Stimulated activated CD8-positive, alpha-beta memory T cell treated with anti-CD3 and anti-CD28 coated beads, Interleukin-2, amount 100 ng/mL, for 1 hour (primary cell): ENCODE measurements at places on chromosomes 7 and 10.

DNA sequence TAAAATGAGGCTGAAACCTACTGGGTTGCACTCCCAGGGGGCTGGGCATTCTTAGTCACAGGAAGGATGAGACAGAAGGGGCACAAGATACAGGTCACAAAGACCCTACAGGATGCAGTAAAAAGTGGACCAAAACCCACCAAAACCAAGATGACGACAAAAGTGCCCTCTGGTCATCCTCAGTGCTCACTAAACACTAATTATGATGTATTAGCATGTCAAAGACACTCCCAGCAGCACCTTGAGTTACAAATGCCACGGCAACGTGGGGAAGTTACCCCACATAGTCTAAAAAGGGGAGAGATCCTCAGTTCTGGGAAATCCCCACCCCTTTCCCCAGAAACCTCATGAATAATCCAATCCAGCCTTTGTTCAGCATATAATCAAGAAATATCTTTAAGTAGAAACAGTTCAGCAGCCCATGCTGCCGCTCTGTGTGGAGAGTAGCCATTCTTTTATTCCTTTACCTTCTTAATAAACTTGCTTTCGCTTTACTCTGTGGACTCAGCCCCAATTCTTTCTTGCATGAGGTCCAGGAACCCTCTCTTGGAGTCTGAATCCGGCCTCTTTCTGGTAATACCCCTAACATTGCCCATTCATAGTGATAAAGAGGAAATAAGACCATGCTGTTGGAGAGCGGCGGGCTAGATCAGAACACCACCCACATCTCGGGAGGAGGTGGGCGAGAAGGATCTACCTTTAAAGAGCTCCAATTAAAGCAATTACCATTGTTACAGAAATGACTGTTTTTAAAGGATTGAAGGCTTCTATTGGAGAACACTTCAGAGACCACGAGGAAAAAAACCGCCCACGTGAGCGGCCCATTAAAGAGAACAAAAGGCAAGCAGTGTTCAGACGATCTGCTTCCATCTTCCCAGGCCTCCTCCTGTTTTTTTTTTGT, 170.9 kb downstream of the USP6NL start:
- DNase-seq, result no peak

GRCh38 chr10:130455111-130455695, 319.0 kb downstream of the GLRX3 start:
- DNase-seq, result no peak

DNA sequence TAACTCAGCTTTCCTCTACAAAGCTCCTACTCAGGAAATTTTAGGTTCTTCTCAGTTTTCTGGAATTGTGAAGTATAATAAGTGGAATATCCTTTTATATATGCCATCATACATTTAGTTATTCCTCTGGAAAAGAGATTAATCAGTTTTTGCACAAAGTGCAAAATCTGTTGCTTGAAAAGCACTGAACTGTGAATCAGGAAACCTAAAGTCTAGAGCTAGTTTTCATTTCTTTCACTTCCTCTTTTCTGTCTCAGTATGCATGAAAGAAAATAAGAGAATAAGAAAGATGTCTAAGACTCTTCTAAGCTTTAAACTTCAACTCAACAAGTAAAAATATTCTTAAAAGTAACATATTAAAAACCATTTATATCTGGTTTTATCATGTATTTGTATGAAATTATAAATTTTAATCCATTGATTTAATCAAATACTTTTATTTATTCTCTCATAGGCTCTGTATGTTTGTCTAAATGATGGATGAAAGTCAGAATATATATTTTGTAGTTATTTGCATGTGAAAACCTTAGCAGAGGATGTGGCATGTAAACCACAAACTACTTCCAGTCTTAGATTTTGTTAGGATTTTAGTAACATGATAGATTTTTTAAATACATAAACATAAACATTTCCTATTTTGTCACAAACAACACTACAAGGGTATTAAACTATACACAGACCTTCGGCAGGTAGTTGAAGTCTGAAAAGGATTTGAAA, 1073.0 kb downstream of the XPNPEP1 start:
- DNase-seq, result no peak

DNA sequence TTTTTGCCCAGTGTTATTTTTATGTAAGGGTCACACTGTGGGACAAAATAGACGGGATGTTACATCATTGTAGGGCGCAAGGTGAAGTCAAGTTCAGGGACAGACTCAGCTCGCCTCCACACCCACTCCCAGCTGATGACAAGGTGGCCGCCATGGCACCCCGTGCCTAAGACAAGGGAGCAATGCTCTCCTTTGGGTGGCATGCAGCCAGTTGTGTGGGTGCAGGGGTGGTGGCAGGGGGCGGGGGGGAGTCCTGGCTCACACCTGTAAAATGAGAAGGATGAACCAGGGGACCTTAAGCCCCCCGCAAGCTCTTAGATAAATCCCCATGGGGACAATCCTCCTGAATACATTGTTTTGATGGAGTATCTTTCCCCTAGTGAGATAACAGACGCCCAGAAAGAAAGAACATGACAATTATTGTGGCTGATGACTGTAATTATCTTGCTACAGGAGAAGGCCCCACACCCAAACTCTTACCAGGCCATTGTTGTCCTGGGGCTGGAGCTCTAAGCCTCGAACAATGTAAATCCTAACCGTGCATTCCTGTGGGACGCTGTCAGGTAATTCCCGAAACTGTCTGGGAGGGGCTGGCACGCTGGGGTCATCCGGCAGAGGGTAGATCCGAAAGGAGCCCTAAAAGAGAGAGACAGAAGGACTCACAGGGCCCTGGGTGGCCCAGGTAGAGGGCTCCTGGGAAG, 148.7 kb downstream of the MYOF start:
- no peak for DNase-seq

DNA sequence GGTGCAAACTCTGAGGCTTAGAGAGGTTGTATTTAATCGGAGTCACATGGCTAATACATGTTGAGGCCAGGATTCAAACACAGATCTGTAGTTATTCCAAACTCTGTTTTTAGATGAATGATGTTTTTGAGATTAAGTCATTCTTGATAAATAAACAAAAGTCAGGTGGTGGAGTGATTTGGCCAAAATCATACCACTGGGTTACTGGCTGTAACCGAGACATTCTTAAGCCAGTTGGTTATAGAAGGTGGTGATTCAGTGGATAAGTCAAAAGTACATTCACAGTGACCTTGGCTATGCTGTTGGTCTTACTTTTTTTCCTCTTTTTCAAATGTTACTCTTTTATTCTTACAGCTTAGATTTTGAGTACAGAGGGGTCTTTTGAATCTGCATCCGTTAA, 361.4 kb downstream of the KIF20B start:
- DNase-seq, result no peak

GRCh38 chr10:69768386-69768785, 33.3 kb upstream of the COL13A1 start:
- no peak for DNase-seq

DNA sequence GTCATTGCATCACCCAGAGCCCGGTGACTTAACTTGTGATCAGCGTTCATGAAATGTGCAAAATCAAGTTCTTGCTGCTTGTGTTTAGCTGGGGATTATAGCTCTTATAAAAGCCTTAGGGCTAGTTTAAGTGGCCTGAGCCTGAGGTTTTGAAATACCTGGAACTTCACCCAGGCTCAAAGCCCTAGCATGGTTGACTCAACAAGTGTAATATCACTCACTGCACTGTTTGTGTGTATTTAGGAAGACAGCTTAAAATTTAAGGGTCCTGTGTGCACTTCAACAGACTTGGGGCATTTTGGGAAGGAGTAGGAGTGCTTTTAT, 489.5 kb downstream of the GATA3 start:
- DNase-seq, result no peak

DNA sequence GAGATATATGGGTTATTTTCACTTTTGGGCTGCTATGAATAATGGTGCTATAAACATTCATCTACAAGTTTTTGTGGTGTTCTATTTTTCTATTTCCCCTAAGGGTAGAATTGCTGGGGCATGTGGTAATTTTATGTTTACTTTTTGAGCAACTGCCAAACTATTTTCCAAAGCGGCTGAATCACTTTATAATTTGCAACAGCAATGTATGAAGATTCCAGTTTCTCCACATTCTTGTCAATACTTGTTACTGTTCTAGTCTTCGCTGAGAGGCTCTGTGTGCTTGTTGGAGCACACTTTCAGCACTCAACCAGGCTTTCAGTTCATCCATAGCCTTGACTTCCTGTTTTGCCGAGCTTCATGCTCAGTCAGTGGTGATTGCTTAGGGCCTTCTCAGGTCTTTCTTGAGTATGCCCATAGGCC, 39.0 kb downstream of the ADK start:
- DNase-seq, result no peak

- DNase-seq, result no peak
Observed at GRCh38 chr7:20980232-20980631, 193.5 kb upstream of the SP8 start.

- no peak for DNase-seq
Observed at GRCh38 chr7:41328131-41328530, 374.8 kb downstream of the INHBA start.

DNA sequence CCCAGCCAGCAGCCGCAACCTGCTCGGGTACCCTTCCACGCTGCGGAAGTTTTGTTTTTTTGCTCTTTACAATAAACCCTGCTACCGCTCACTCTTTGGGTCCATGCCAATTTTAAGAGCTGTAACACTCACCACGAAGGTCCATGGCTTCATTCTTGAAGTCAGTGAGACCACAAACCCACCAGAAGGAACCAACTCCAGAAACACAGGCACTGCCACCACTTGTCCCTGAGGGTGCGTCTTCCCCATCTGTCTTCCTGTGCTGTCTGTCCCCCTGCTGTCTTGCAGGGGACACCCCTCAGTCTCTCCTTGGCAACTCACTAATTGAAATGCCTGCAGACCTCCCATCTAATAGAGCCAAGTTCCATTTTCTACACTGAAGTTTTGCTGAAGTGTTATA, 48.5 kb upstream of the RSU1 start:
- DNase-seq, result no peak

GRCh38 chr7:138282997-138283396, 177.1 kb upstream of the TRIM24 start:
- DNase-seq, result no peak

- no peak for DNase-seq
Observed at GRCh38 chr10:62081341-62082270, 180.1 kb downstream of the ARID5B start.

- DNase-seq, result no peak
Observed at GRCh38 chr10:6520138-6520537, 59.9 kb downstream of the PRKCQ start.

- DNase-seq, result no peak
Observed at GRCh38 chr7:19116121-19117090, 1.0 kb downstream of the TWIST1 start.

GRCh38 chr7:40645197-40645596, 510.4 kb downstream of the SUGCT start:
- DNase-seq, result no peak

GRCh38 chr10:14751014-14751896, 23.4 kb downstream of the FAM107B start:
- DNase-seq, result no peak

DNA sequence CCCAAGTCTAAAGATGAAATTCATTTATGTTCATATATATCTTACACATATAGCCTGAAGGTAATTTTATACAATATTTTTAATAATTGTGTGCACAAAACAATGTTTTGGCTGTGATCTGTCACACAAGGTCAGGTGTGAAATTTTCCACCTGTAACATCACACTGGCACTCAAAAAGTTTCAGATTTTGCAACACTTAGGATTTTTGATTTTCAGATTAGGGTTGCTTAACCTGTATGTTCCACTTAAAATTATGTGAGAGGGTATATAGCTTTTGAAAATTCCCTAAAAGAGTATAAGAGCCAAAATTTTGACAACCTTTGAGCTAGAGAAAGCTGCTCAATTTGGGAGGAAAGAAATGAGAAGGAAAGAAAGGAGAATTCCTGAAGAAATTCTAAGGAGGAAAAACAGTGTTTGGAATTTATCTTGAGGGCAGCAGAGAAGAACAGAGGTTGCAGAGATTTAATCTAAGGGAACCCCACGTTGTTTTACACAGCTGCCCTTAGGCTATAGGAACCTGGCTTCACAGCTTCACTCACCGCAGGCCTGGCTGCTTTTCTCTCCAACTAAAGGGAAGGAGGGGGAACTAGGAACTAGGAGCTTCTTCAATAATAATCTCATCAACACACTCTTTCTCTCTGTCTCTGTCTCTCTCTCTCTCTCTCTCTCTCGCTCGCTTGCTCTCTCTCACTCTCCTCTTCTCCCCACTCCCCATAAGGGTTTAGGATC, 8.5 kb downstream of the VOPP1 start:
- no peak for DNase-seq

GRCh38 chr10:29737074-29737593, 102.4 kb upstream of the SVIL start:
- DNase-seq, result no peak

DNA sequence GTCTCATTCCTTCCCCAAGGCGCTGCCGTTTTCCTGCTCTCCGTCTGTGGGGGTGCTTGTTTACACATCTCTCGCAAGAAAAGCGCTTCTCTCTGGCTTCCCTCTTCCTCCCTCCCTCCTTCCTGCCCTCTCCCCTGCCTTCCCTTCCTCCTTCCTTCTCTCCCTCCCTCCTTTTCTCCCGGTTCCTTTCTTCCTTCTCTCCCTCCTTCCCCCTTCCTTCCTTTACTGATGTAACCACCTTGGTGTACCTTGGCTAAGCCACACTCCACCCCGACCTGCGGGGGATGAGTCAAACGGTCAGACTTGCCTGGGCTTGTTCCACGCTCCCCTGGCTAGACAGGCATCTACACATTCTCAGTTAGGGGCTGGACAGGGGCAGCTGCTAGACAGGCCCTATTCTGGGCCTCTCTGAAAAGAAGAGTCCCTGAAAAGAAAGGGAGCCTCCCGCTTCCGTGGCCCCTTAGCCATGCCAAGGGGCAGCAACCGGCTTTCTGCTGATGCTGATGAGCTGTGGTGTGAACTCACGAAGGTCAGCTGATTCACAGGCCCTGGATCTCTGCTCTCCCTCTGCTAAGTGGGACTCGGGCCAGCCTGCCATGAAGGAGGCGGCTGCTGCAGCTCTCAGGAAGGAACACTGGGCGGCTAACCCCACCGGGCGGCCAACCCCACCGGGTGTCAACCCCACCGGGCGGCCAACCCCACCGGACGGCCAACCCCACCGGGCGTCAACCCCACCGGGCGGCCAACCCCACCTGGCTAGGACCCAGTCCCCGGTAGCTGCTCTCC, 216.8 kb downstream of the TCERG1L start:
- no peak for DNase-seq
